ENCODE measurements at places on chromosomes 6 and 20. TPM values are rescaled to one million over a fixed set of nuclear protein-coding genes. Genes with fewer than 3 reads are reported as not detected.

SLC22A2 gene
- polyA plus RNA-seq, result 14.3 TPM

SNAI1 gene
- 7.2 TPM for polyA plus RNA-seq

UBD gene
- 2.3 TPM for polyA plus RNA-seq

CST7 gene
- 0.30 TPM for polyA plus RNA-seq

Data from left kidney (tissue), 8 donors.